ENCODE measurements at places on chromosomes 7 and 10.

DNA sequence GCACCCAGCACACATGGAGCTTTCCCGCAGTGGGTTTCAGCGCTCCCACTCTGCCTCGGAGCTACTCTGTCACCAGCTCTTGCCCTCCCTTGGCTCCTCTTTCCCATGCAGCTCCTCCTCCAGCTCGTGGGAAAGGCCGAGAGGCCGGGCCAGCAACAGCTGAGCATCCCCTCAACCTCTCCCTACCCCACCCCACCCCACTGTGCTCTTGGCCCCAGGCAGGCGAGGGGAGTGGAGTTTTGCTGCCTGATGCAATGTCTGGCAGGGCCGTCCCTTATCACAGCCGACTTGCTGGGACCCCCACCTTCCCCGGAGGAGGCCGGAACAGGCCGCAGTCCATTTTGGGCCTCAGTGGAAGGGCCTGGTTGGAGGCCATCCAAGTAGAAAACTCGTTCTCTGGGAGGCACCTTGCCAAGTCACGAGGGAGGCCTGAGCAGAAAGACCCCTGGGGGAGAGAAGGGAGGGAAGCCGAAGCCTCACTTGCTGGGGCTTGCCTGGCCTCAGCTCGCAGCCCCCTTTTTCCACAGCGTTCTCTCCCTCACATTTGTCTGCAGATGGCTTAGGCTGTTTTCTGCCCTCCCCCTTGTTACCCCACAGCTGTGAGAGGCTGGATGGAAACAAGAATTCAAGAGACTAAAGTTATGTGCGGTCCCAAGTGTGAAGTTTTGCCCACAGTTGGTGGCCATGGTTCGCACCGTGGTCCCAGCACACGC is 35.3 kb downstream of the CHST3 start:
- no peak for DNase-seq

DNA sequence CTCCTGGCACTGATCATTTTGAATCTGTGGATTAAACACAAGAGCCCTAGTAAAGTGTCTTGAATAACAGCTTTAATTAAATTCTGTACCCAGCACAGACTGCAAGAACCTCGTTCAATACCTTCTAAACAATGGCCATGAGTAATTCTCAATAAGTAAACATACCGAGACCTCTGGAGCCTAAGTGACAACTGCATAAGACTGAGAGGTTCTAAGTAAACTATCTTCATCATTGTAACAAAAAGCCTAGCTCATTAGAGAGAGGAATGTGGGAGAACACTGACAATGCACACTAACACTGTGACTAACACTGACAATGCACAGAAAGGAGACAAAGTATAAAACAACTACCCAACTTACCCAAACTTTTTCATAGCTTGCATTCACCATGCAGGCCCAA is 117.4 kb downstream of the ELAPOR2 start:
- no peak for DNase-seq

DNA sequence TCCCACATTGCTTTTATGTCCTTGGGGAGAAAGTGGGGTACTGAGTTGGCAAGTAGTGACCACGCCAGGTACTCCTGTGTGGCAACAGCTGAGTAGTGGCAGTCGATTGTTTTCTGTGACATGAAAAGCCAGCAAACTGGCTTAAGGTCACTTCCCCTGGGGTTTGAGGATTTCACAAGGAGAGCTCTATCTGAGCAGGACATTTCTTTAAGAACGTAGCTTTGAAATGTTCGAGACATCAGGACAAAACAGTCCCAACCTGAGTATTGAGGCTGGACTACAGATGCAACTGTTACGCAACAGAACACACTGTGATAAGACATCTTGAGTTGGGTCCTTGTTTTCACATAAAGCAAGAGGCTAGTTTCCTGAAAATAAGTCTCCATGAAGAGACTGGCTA is 146.7 kb upstream of the KLF14 start:
- no peak for DNase-seq

DNA sequence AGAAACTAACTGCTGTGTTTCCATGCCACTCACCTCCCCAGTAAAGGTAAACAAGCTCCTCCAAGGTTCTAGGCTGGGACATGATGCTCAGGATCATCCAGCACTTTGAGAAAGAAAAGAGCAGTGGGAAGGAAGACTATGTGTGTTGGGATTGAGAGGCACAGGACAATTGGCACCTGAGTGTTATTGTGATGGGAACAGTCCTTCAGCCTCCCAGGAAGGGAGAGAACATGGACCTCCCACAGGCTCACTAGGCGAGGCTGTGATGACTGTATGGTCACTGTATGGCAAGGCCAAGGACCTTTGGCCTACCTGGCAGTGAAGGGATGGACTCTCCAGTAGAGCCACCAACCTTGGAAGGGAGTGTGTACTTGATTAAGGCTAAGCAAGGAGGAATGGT is 123.2 kb upstream of the UNC5B start:
- DNase-seq: no peak

DNA sequence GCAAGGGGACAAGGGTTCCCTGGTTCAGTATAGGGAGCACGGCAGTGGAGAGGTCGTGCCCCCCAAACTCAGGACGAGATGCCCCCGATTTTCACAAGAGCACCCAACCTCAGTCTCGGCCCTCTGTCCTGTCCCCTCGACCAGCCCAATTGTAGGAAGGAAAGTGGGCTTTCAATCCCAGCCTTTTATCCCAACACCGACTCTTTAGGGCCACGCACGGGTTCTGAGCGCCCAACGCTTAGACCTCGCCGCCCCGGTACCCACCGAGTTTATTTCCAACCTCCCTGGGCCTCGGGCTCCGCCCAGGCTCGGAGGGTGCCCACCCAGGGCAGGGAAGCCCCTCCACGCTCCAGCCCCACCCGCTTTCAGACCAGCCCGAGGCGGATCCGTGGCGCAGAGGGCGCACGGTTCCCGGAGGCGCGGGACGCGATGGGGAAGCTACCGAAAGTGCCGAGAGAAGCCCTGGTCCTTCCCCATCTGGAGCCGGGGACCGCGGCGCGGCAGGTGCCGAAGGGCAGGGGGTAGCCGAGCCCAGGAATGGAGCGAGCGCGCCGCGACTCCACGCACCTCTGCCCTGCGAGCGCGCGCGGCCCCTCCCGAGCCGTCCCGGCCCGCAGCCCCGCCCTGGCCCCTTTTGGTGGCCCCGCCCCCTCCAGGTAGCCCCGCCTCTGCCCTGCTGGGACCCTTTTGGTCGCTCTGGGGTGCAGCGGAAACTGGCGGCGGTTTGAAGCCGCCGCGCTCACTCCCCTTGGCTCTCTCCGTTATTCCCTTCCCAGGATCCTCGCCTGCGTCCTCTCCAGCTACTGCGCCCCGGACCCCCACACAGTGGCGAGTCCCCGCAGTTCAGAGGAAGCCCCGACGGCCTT is 20.4 kb downstream of the GRID2IP start:
- DNase-seq: peak; percentile 73

GRCh38 chr7:16210171-16210570 is 211.2 kb downstream of the CRPPA start:
- DNase-seq: no peak

DNA sequence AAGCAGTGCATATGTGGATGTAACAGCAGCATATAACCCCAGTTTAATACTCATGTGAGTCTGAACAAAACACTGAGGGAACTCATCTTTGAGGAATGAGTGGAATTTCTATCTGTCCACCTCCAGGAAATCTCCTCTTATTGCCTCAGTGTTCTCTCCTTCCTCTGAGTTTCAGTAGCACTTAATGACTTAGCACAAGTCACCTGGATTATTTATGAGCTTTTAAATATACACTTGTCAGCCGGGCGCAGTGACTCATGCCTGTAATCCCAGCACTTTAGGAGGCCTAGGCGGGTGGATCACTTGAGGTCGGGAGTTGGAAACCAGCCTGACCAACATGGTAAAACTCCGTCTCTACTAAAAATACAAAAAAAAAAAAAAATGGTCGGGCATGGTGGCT is 4.3 kb downstream of the LRRC20 start:
- DNase-seq: no peak

- DNase-seq: no peak
Observed at GRCh38 chr7:27071622-27072390, 24.0 kb downstream of the HOXA1 start.
